Kidney epithelial cell (primary cell): ENCODE measurements at places on chromosomes 3 and 15. TPM values are rescaled to one million over a fixed set of nuclear protein-coding genes. Genes with fewer than 3 reads are reported as not detected.

The CDHR4 gene
- not detected in 2 replicates for total RNA-seq

The IL20RB gene
- total RNA-seq: 0.58 and 0.89 TPM in 2 replicates

The CYP11A1 gene
- total RNA-seq: 2.0 and 2.9 TPM in 2 replicates

The SH2D7 gene
- not detected in 2 replicates for total RNA-seq

The DHX30 gene
- total RNA-seq: 79.4 and 85.2 TPM in 2 replicates

The LYZL4 gene
- total RNA-seq: not detected in 2 replicates

The NEDD4 gene
- 26.8 and 28.0 TPM in 2 replicates for total RNA-seq

The PLA1A gene
- 0.75 and 1.4 TPM in 2 replicates for total RNA-seq

The ITPKA gene
- 115 and 117 TPM in 2 replicates for total RNA-seq

The DCUN1D1 gene
- total RNA-seq: 21.9 and 26.2 TPM in 2 replicates

The GLDN gene
- not detected in 2 replicates for total RNA-seq

GRCh38 chr3:167967257-167968036 is 128.3 kb downstream of the GOLIM4 start:
- DNase-seq: no peak

DNA sequence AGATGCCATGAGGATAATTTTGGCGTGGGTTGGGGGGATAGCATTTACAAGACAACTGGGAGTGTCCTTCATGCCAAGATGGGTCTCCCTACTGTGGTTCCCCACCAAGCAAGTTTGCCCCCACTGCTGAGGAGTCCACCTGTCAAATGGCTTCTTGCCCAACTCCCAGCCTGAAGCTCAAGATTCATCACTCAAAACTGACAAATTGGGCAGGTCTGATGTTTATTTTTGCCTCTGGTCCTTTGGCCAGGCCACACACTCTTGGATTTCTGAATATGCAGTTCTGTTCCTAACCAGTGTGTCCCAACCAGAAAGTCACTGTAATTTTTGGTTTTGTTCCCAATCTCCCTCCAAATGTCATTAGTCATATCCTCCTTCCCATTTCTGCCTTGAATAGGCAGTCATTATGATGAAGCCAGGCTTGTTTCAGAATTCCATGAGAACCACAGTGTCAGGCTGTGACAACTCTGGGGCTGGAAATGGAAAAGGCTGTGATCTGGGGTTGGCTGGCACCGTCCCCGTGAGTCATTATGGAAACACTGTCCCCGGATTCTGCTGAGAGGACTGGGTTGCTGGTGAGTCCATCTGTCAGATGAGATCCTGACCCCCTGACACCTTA is 29.3 kb upstream of the MEF2A start:
- DNase-seq: peak; percentile 16

- DNase-seq: no peak
Observed at GRCh38 chr3:178808748-178809147, 262.9 kb downstream of the ZMAT3 start.

DNA sequence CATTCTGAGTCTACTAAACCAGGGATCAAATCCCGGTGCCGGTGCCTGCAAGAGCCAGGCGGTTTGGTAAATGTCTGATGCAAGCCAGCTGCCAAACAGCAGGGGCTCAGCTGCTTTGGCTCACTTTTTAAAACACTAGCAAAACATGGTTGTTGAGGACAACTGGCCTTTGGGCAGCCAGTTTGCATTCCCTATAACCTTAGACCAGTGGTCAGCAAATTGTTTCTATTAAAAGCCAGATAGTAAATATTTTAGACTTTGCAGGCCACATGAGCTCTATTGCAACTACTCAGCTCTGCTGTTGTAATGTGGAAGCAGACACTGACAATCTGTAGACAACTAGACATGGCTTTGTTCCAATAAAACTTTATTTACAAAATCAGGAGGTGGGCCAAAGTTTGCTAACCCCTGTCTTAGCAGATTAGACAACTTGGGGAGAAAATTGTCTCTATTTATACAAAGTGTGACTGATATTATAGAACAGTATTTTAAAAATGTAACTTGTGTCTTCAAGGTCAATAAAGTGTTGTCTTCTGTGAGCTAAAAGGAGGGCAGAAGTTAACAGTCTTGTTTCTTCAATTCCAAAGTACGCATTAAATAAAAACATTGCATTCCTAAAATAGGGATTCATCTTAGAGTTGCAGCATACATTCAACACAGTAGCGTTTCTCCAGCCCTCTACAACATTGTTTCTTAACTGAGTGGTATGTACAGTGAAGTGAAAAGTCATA is 67.6 kb downstream of the SSUH2 start:
- DNase-seq: no peak

DNA sequence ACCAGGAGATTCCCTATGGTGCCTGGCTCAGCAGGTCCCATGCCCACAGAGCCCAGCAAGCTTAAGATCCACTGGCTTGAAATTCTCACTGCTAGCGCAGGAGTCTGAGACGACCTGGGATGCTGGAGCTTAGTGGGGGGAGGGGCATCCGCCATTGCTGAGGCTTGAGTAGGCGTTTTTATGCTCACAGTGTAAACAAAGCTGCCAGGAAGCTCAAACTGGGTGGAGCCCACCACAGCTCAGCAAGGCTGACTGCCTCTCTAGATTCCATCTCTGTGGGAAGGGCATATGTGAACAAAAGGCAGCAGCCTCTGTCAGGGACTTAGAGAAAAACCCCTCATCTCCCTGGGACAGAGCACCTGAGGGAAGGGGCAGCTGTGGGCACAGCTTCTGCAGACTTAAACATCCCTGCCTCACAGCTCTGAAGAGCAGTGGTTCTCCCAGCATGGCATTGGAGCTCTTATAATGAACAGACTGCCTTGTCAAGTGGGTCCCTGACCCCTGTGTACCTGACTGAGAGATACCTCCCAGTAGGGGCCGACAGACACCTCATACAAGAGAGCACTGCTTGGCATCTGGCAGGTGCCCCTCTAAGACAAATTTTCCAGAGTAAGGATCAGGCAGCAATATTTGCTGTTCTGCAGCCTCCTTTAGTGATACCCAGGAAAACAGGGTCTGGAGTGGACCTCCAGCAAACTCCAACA is 231.5 kb upstream of the SETMAR start:
- DNase-seq: no peak

DNA sequence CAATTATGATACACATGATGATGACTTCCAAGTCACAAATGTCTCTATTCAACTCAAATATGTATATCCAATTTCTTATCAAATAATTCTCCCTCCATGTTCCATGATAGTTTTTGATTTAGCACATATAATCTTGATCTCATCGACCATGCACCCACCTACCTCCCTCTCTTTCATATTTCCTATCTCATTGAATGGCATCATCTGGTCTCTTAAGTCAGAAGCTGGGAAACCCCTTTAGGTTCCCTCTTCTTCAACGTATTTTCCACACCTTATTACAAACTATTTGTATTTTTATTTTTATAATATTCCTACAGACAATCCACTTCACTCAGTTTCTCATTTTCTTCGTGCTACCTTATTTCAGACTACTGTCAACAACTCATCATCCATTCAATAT is 56.9 kb upstream of the DPH6 start:
- no peak for DNase-seq

DNA sequence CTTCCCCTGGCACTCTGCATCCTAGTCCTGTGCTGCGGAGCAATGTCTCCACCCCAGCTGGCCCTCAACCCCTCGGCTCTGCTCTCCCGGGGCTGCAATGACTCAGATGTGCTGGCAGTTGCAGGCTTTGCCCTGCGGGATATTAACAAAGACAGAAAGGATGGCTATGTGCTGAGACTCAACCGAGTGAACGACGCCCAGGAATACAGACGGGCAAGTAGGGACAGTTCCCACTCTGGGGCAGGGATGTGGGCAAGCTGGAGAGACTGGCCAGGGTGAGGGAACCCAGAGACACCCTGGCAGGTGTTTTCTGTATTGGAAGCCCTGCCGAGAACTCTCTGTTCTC is 247 bp downstream of the FETUB start:
- DNase-seq: no peak

DNA sequence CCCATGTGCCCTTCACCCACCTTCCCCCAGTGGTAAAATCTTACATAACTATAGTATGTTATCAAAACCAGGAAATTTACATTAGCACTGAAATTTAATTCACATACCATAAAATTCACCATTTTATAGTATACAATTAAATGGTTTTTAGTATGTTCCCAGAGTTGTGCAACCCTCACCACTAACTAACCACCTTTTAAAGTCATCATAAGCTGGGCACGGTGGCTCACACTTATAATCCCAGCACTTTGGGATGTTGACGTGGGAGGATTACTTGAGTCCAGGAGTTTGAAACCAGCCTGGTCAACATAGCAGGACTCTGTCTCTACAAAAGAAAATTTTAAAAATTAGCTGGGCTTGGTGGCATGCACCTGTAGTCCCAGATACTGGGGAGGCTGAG is 13.7 kb downstream of the FRMD5 start:
- DNase-seq: no peak

DNA sequence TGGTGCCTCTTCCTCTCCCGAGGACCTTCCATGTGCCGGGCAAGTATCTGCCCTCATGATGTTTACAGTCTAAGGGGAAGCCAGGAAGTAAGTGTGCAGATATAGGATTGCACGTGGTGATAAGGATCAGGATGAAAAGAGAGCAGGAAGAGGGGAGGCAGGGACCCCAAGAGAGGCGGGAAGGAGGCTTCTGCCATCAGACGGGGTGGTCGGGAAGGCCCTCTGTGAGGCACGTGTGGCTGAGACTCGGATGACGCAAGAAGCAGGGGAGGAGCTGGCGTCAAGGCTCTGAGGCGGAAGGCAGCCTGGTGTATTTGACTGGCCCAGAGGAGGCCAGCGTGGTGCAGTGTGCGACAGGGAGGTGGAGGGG is 762 bp upstream of the IQSEC1 start:
- no peak for DNase-seq

GRCh38 chr3:171427771-171428320 is 32.4 kb downstream of the TNIK start:
- DNase-seq: no peak

- DNase-seq: no peak
Observed at GRCh38 chr15:95884276-95884675, 446.2 kb upstream of the NR2F2 start.

DNA sequence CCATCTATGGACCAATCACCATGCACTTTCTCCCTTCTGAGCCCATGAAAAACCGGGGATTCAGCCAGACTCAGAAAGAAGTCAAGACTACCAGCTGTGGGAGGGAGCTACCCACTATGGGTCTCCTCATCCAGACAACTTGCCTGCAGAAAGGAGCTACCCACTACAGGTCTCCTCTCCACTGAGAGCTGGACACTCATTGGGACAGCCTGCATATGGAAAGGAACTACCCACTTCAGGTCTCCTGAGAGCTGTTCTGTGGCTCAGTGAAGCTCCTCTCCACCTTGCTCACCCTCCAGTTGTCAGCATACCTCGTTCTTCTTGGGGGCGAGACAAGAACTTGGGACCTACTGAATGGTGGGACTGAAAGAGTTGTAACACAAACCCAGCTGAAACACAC is 22.3 kb upstream of the ZBED2 start:
- no peak for DNase-seq

GRCh38 chr3:116824208-116824607 is 114.6 kb downstream of the TUSC7 start:
- DNase-seq: no peak

DNA sequence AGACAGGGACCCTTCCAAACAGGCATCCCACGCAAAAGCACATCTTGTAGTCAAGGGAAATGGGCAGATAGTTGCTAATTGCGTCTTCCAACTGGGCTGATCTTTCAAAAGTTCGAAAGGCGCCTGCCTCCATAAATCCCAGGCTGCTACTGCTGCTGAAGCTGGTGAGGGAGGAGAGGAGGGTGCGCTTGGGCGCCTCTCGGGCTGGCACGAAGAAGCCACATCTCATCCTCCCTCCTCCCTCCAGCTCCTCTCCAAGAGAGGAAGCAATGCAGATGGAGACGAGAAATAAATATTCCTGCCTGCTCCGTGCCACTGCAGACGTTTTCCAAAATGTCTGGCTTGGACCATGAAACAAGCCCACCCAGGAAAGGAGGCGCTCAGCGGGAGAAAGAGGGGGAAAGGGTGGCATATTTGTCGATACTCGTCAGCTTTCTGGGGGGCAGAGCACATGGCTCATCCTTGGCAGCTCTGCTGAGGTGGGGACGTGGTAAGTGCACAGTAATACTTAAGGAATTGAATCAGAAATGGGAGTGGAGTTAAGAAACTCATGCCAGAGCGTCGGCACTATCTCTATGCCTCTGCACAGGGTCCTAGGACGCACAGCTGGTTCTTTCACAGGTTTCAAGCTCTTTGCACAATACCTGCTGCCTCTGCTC is 88.9 kb upstream of the FEZF2 start:
- DNase-seq: no peak

- DNase-seq: no peak
Observed at GRCh38 chr3:151398895-151399294, 14.3 kb upstream of the P2RY12 start.

DNA sequence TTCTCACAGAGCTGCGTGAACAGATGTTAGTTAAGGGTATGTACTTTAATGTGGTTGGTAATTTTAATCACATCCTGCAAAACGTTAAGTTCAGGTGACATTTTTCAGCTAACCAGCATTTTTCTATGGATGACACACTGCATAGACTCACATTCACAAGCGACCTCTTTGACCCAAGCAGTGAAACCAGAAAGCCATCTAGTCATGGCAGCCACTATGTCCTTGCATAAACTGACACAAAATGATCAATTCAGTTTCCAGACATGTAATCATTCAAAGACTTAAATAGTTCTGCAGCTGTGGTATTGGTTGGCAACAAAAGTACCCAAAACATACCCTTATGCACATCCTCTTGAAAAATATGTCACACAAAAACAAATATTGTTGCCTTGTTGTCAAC is 7.4 kb upstream of the CAPN7 start:
- no peak for DNase-seq
